ENCODE measurements at places on chromosomes 5 and 9. TPM values are rescaled to one million over a fixed set of nuclear protein-coding genes. Genes with fewer than 3 reads are reported as not detected.

Gene CARTPT
- total RNA-seq, result 0.67 TPM

- no peak overlapping the region for H3K4me3 ChIP-seq
- H3K4me1 ChIP-seq, result no peaks in the 10 kb centered on the region
- H3K27me3 ChIP-seq, result no peaks in the 10 kb centered on the region
- no peak overlapping the region for H3K27ac ChIP-seq
- H3K36me3 ChIP-seq, result no peaks in the 10 kb centered on the region
- peak; percentile 19 for DNase-seq
Measured at GRCh38 chr5:107337281-107337680, 333.5 kb downstream of the EFNA5 start.

- H3K4me3 ChIP-seq, result no peak overlapping the region
- H3K27ac ChIP-seq, result no peak overlapping the region
- H3K4me1 ChIP-seq, result no peaks in the 10 kb centered on the region
Measured at GRCh38 chr5:42656651-42657015, 100.0 kb upstream of the CCDC152 start.

GRCh38 chr5:161719157-161719556 lies 33.6 kb downstream of the GABRA6 start:
- no peak overlapping the region for H3K4me3 ChIP-seq
- H3K27me3 ChIP-seq, result no peaks in the 10 kb centered on the region
- H3K27ac ChIP-seq, result no peak overlapping the region
- H3K4me1 ChIP-seq, result no peaks in the 10 kb centered on the region

GRCh38 chr5:171158581-171158980 lies 150.5 kb upstream of the TLX3 start:
- H3K27ac ChIP-seq, result no peak overlapping the region
- H3K4me3 ChIP-seq, result no peak overlapping the region
- no peak for DNase-seq

DNA sequence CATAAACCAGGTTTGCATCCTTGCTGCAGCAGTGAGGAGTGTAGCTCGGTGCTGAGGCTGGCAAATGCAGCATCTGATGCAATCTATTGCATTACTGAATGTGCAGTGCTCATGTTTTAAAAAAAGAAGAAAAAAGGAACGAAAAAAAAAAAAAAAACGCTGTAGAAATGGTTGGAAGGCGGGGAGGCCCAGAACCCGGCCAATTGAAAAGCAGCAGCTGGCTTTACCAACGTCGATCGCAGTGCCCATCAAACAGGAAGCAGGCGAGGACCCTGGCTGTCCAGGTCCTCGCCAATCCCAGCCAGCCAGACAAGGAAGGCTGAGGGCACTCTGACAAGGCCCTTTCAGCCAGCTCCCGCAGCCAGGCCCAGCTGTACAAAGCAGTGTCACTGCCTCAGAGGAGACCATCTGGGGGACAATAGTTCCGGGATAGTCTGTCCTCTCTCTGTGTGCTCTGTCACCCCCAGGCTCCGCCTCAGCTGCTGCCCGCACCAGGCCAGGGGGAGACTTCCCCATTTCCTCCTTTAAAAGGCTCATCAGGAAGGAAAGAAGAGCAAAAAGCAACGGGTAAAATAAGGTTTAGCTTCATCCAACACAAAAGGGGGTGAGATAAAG lies 21.8 kb upstream of the CPEB4 start:
- no peaks in the 10 kb centered on the region for H3K36me3 ChIP-seq
- H3K27me3 ChIP-seq, result no peaks in the 10 kb centered on the region
- peaks cover 5% of the 10 kb centered on the region for H3K4me1 ChIP-seq

- no peaks in the 10 kb centered on the region for H3K27me3 ChIP-seq
- no peaks in the 10 kb centered on the region for H3K36me3 ChIP-seq
- H3K4me3 ChIP-seq, result no peak overlapping the region
- no peak for DNase-seq
- H3K27ac ChIP-seq, result no peak overlapping the region
Measured at GRCh38 chr9:115103746-115104477, 14.0 kb downstream of the TNC start.

Measured in colonic mucosa (tissue), 4 donors.